ENCODE measurements at places on chromosomes 12 and 14.
A peak's percentile ranks its signal among the peaks of the same experiment; 100 is the strongest.

- no peaks in the 10 kb centered on the region for H3K27me3 ChIP-seq
- no peaks in the 10 kb centered on the region for H3K36me3 ChIP-seq
- no peaks in the 10 kb centered on the region for H3K4me1 ChIP-seq
- H3K4me3 ChIP-seq = peak overlapping the region; percentile 28
- no peak for DNase-seq
Measured at GRCh38 chr14:22491683-22492621, 97.1 kb downstream of the DAD1 start.

DNA sequence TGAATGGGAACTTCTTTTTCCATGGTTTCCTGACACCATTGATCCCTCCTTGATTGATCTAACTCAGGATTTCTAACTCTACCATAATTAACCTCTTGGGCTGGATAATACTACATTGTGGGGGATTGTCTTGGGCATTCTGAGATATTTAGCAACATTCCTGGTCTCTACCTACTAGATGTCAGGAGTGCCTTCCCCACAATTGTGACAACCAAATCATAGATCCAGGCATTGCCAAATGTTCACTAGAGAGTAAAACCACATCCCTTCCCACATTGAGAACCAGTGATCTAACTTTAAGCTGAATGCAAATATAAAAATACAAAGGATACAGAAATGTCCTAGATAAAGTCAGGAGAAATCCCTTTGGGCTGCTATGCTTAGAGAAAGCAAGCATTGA, 36.9 kb upstream of the CCDC198 start:
- H3K4me1 ChIP-seq = no peaks in the 10 kb centered on the region
- no peak overlapping the region for H3K27ac ChIP-seq
- DNase-seq = no peak
- H3K27me3 ChIP-seq = no peaks in the 10 kb centered on the region
- no peak overlapping the region for H3K4me3 ChIP-seq

DNA sequence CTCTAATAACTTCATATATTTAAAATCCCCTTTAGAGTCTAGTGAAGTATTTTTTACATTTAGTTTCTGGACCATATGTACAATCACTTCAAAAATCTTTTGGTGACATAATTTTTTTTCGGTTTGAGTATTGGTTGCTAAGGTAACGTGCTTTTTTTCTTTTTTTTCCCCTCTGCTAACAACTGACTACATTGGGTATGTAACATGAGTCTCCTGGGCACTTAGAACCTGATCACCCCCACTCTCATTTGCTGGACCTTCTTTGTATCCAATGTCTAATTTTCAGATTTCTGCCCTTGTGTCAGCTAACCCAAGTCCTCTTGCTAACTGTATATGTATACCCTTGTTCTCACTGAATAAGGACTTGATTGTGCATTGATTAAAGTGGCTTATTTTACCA, 592.9 kb upstream of the FLRT2 start:
- no peaks in the 10 kb centered on the region for H3K4me1 ChIP-seq
- no peaks in the 10 kb centered on the region for H3K36me3 ChIP-seq
- no peaks in the 10 kb centered on the region for H3K27me3 ChIP-seq
- no peak overlapping the region for H3K27ac ChIP-seq
- DNase-seq = no peak
- no peak overlapping the region for H3K4me3 ChIP-seq

GRCh38 chr14:35222872-35223466, 69.2 kb upstream of the PSMA6 start:
- H3K4me3 ChIP-seq = no peak overlapping the region
- H3K27ac ChIP-seq = no peak overlapping the region
- H3K36me3 ChIP-seq = no peaks in the 10 kb centered on the region
- H3K27me3 ChIP-seq = no peaks in the 10 kb centered on the region

- no peaks in the 10 kb centered on the region for H3K4me1 ChIP-seq
- no peaks in the 10 kb centered on the region for H3K36me3 ChIP-seq
- no peak for DNase-seq
Measured at GRCh38 chr14:54654605-54655004, 87.7 kb downstream of the SAMD4A start.

- no peaks in the 10 kb centered on the region for H3K4me1 ChIP-seq
- no peak for DNase-seq
- no peaks in the 10 kb centered on the region for H3K27me3 ChIP-seq
- no peaks in the 10 kb centered on the region for H3K36me3 ChIP-seq
Measured at GRCh38 chr12:16789204-16789790, 183.3 kb upstream of the LMO3 start.
